ENCODE measurements at places on chromosomes 3 and 15.

DNA sequence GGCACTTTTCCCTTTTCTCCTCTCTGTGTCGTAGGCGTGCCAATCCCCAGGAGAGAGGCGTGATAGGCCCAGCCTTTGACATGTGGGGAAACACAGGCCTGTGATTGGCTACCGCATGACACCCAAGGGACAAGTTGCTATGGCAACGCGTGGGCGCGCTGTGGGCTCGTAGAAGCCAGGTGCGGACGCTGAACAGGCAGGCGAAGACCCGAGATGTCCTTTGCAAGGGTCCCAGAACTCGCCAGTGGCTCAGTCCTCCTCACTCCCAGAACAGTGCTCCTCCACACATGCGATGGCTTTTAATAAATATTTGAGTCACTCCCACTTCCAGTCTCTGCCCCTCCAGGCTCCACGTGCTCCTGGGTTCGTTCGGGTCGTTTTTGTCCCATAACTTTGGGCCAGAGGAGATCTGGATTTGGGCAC, 4.2 kb downstream of the SLC51B start:
- peak; percentile 89 for DNase-seq

DNA sequence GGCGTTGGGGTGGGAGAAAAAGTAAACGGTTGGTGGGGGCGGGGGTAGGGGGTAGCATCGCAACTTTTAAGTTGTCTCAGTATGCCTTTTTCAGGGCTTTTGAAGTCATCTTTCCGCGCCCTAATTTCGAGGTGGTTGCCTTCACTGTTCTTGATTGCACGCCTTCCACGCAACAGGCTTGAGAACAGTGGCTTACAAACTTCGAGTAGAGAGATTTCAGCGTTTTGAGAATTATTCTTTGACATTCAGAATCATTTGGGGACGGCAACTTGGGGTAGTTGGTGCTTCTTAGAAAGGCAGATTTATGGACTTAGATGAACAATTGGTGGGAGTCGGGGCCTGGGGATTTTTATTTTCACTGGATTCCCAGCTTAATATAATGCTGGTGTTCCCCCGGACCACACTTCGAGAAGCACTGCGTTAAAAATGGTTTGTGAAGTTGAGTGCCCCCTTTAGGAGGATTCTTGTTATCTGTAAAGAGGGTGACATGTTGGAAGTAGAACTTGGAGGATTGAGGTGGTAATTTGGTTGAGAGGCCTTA, 880 bp downstream of the PPP4R2 start:
- DNase-seq: no peak

GRCh38 chr15:42279234-42279723, 6.0 kb upstream of the TMEM87A start:
- DNase-seq: no peak

- DNase-seq: no peak
Observed at GRCh38 chr3:29332195-29332637, 51.3 kb downstream of the RBMS3 start.

DNA sequence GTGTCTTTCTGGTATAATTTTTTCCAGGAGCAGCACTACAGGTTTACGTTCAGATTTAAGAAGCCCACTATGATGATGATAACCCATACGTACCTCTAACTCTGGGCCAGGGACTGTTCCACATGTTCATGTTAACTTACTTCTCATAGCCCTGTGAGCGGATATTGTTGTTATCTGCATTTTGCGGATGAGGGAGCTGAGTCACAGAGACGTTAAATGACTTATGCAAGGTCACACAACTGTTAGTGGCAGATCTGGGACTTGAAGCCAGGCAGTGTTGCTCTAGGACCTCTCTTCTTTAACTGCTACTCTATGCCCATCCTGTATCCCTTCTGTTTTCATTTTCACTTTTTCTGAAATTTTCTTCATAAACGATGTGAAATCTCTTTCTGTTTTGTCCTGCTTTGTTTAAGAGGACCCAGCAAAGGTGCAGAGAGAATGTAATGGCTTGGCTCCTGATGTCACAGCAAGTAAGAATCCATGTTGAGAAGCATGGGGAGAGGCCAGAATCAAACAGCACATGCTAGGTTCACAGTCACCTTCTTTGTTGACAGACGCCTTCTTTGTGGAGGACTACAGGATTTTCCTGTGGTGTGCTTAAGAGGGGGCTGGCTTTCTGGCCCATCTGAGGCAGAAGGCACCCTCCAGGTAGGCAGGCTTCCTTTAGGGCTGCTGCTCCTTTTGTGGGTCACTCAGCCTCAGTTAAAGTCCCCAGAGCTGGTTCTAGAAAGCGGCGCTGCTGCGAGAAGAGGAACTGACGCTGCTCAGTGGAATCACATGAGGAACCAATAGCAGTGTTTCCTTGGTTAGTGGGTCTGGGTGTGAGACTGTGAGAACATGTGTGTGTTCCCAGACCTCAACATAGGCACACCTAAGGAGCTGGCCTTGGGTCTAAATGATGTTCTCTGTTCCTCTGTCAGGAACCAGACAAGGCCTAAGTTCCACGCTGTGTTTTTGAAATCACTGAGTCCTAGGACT, 121.6 kb downstream of the TMEM108 start:
- no peak for DNase-seq

DNA sequence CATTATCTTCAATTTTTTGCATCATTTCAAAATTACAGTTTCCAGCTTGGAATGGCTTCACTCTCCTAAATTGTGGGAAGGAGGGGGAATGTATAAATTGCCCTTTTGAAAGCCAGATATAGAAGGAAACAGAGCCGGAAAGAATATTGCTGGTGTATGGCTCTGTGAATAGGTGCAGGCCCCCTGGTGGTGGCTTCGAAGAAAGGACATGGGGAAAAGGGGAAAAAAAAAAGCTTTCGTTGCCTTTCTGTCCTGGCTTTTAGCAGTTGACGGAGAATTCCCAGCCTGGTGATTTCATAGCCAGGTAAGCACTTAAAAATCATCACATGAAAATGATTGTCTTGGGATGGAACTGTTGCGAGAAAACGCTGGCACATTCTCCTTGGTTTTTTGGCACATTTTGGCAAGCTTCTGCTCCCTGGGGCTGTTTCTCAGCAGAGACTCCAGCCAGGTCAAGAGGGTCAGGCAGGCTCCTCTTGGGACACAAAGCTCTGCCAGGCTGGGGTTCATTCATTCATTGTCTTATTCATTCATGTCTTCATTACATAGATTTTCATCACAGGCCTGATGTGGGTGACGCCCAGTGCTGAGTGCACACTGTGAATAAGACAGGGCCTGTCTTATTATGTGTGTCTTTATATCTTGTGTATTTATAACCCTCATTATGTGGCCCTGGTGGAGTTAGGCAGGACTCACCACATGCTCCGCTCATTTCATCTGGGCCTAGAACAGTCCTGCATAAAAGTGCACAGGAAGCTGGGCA, 300.0 kb upstream of the TPM1 start:
- DNase-seq: peak; percentile 66

GRCh38 chr3:114408736-114409670, 115.2 kb downstream of the TIGIT start:
- DNase-seq: no peak

- no peak for DNase-seq
Observed at GRCh38 chr15:101295607-101296161, 636 bp upstream of the SNRPA1 start.
